ENCODE measurements at places on chromosomes 12 and 14.
A peak's percentile ranks its signal among the peaks of the same experiment; 100 is the strongest.

GRCh38 chr14:100891051-100891450, 12.5 kb downstream of the RTL1 start:
- DNase-seq: no peak

DNA sequence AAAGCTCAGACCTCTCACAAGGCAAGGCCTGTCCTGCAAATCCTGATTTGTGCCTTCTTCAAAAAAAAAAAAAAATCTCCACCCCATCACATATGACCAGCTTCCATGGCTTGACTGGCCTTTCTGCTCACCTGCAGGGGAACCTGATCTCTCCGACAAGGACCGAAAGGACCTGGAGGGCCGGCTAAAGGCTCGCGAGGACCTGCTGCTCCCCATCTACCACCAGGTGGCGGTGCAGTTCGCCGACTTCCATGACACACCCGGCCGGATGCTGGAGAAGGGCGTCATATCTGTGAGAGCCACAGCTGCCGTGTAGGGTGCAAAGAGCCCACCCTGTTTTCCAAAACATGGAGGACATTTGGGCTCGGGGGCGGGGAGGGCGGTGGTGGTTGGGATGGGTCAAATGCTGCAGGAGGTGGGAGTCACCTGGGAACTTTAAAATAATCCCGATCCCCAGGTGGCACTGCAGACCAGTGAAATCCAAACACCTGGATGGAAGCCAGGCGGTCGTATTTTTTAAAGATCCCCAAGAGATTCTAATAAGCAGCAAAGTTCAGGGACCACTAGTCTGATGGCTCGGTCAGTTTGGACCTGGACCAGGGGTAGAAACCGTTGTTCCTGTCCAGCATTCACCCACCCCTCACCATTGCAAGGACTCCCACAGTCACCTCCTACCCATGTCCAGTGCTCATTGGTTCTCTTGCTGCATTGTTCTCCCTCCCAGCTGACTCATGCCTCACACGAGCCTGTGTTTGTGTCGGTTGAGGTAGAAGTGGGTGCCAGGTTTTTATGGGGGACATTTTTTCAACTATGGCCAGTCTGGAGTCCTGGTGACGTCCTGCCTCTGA, 44.8 kb downstream of the FOXN4 start:
- DNase-seq: peak; percentile 31

DNA sequence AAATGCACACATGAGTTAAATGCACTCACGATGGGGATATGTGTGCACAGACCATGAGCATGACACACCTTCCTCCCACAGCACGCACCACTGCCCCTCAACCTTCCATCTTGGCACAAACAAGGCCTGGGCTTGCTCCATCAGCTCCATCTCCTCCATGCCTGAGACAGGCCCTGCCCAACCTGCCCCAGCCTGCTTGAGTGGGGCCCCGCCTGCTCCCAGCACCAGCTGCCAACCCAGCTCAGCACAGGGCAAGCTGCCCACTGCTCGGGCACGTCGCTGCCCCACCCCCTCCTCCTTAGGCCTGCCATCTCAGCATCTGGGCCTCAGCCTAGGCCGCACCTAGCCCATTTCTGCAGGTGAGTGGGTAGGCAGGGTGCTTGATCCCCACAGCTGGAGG, 27.6 kb upstream of the KRT78 start:
- DNase-seq: no peak

- no peak for DNase-seq
Measured at GRCh38 chr14:69040353-69040752, 61.3 kb upstream of the ACTN1 start.

DNA sequence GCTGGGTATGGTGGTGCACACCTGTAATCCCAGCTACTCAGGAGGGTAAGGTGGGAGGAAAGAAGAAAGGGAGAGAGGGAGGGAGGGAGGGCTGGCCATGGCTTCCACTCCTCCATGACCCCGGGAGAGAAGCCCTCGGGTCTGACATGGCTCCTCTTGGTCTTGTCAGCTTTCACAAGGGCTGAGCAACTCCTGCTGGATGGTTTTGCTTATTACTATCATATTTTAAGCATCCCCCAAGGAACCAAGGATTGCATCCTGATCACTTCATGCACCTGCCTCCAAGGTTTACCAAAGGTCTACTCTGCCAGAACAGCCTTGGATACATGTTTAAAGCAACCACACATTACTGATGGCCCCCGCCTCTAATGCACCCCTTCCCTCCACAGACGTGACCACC, 28.0 kb upstream of the NCOR2 start:
- no peak for DNase-seq

- DNase-seq: no peak
Measured at GRCh38 chr12:89235189-89235993, 116.9 kb downstream of the DUSP6 start.

- no peak for DNase-seq
Measured at GRCh38 chr14:75545907-75546306, 23.6 kb downstream of the BATF start.

GRCh38 chr14:101183376-101184103, 280.0 kb upstream of the RTL1 start:
- DNase-seq: no peak

- no peak for DNase-seq
Measured at GRCh38 chr14:105739331-105740102, 213.1 kb downstream of the TMEM121 start.

- DNase-seq: no peak
Measured at GRCh38 chr12:130613831-130614529, 102.1 kb downstream of the RIMBP2 start.

DNA sequence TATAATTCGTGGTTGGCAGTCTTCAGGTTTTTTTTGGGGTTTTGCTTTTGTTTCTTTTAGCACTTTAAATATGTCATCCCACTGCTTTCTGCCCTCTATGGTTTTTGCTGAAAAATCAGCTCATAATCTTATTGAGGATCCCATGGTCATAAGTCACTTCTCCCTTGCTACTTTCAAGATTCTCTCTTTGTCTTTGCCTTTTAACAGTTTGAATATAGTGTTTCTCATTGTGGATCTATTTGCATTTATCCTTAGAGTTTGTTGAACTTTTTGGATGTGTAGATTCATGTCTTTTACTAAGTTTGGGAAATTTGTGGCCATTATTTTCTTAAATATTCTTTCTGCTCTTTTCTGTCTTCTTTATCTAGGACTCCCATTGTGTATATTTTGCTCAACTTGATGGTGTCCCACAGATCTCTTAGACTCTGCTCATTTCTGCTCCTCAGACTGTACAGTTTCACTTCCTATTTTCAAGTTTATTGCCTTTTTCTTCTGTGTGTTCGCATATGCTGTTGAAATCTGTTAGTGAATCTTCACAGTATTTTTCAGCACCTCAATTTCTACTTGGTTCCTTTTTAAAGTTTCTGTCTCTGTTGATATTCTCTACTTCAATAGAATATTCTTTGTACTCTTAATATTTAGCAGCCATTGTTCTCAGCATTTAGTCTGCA, 70.8 kb downstream of the WNK1 start:
- no peak for DNase-seq

- no peak for DNase-seq
Measured at GRCh38 chr12:111431772-111432171, 26.0 kb downstream of the SH2B3 start.

DNA sequence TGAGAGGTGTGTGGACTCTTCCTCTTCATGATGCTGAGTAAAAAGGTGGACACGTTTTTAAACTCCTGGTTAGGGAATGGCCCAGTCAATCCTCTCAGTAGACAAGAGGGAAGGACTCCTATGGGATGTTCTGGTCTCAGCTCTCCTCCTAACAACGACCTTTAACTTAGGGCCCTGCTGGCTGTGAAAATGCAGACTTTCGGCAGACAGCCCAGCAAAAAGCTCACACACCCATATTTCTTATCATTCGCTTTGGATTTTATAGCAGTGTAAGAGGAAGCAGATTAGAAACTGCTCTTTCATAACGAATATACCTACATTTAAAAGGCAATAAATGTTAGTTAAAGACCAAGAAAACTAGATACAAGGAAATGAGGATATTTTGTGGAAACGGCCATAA, 18.0 kb upstream of the YARS2 start:
- DNase-seq: no peak

- no peak for DNase-seq
Measured at GRCh38 chr12:21764950-21765349, 9.6 kb downstream of the KCNJ8 start.

DNA sequence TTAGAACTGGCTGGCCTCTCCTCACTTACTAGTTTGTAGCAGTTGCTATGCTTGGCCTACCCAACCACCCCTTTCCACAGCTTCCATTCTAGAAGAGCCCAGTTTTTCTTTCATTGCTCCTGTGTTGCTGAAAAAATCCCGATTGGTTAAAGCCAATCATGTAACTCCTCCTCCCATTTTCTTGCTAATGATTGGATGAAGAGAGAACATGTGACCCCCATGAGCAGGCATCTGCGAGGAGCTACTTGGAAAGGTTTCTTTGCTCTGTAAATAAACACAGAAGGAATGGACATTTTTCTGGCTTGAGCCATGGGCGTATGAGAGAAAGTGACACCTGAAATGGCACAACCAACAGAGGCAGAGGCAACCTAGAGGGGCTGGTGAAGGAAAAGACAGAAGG, 773.8 kb upstream of the TBX3 start:
- DNase-seq: no peak

DNA sequence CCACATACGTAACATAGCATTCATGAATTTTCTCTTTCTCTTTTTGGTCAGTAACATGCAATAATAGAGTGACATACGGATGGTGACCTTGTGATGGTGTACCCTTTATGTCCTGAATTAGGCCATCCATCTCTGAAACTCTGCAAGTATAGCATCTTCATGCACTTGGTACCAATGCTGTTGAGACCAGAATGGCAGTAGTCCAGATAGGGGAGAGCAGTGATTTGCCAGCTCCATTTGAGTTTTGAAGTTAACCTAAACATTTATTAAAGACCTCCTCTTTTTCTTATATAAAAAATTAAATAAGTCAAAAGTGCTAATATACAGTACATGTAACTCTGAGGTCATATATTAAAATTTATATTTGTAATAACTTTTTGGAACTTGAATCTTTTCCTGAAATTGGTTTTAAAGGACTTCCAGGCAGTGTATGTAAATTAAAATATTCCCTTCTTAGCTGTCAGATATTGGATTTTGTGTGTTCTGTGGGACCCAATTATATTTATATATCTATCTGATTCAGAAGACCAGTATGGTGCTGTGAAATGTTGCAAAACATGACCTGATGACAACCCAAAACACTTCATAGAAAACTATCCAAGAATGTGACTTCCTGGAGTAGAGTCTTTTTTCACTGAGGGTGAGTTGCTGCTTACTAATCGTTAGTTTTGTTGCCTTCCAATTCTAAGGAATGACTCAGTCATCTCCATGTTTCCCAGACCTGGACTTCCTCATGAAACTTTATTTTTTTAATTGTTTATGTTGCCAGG, 3.5 kb downstream of the ELK3 start:
- DNase-seq: no peak

GRCh38 chr14:63892265-63892664, 39.5 kb downstream of the SYNE2 start:
- no peak for DNase-seq

GRCh38 chr14:36508418-36509068, 11.5 kb downstream of the NKX2-1 start:
- no peak for DNase-seq

GRCh38 chr12:75982979-75983660, 48.5 kb downstream of the PHLDA1 start:
- no peak for DNase-seq

- peak; percentile 21 for DNase-seq
Measured at GRCh38 chr12:131454418-131455217, 256.3 kb upstream of the SFSWAP start.

GRCh38 chr12:21690704-21691368, 33.2 kb upstream of the LDHB start:
- DNase-seq: no peak

GRCh38 chr12:47367912-47368537, 288.3 kb upstream of the AMIGO2 start:
- no peak for DNase-seq
